ENCODE measurements at places on chromosomes 13 and 19.
A peak's percentile ranks its signal among the peaks of the same experiment; 100 is the strongest.

GRCh38 chr13:114259974-114260373 is 21.4 kb upstream of the UPF3A start:
- no peak for DNase-seq

DNA sequence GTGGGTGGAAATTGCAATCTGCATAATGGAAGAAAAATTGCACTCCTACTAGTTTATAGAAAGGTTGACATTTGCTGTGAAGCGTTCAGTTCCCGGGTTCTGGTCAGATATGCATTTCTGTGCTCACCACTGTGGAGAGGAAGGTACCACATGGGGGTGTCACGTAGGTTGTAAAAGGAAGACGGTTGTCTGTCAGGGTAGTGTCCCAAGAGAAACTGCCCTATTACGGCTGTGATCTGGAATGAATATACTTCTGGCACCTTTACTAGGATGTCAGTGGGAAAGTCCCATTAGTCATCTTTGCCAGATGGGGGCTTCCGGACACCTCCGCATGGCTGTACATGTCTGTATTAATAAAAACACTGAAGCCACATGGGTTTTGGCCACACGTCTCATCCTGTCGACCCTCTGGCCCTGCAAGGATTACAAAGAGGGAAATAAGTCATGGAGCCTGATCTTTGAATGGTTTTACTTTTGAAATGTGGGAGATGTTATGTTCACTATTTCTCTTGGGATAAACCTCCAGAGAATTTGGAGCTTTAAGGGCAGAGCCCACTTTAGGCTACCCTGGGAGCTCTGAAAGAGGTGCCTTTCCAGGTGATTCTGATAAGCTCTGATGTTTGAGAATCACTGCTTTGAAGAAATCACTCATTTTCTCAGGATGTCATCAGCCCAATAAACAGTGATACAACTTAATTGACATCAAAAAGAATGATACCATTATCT is 133.9 kb downstream of the AKAP11 start:
- no peak for DNase-seq

- no peak for DNase-seq
These were observed 304.9 kb upstream of the NBEA start for GRCh38 chr13:34637138-34637537.

- no peak for DNase-seq
These were observed 13.5 kb upstream of the VWA8 start for GRCh38 chr13:41974262-41974900.

DNA sequence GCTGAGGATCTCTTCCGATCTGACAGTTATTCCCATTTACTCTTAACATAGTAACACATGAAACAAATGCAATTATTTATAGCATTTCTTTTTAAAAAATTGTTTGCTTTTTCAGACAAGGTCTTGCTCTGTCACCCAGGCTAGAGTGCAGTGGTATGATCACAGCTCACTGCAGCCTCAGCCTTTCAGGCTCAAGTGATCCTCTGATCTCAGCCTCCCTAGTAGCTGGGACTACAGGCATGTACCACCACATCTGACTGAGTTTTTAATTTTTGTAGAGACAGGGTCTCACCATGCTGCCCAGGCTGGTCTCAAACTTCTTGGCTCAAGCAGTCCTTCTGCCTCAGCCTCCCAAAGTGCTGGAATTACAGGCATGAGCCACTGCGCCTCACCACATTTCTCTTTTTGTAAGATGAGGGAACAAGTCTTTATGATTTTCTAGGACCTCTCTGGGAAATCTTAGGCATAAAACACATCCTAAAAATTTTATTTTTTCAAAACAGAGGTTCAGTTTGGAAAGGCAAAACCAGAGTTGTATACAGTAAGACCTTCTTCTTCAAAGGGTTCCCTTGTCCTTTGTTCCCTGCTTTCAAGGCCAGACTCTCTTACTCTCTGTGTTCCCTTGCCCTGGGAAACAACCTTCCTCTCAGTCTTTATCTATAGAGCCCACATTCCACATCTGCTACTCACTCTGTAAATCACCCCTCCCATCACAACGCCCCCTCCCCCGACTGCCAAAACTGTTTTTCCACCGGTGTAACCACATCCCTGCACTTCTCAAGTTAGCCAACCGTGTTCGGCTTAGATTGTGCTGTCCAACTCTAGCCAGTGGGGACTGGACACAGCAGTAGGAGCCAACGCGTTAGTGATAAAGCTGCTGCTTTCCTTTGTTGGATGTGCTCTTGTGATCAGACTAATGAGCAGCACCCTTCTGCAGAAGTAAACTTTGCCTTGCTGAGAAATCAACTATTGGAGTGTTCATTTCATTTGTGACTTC is 56.2 kb downstream of the DHRS12 start:
- DNase-seq: no peak

DNA sequence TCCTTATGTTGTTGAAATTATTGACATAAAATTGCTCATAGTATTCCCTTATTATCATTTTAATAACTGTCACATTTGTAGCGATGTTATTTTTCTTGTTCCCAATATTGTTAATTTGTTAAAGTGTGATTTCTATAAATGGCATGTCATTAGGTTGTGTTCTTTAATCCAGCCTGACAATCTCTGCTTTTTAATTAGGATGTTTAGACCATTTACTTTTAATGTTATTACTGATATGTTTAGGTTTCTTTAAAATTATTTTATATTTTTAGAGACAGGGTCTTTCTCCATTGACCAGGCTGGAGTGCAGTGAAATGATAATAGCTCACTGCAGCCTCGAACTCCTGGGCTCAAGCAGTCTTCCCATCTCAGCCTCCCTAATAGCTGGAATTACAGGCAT is 408.5 kb downstream of the DLEU7 start:
- DNase-seq: no peak

DNA sequence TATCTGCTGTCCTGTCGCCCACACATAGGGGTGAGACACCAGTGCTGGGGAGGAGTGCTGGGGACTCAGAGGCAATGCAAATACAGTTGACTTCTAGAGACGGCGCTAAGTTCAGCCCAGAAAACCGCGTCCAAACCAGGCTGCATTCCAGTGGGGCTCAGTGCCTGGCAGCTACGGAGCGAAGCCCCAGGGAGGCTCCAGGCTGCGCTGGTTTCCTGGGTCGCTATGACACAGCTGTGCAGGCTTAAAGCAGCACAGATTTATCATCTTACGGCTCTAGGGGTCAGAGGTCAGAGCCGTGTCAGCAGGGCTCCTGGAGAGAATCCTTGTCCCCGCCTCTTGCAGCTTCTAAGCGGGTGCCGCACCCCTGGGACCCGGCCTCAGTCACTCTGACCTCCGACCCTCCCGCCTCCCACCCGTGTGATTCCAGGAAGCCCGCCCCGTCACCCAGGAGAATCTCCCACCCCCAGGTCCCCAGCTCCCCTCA is 61.6 kb downstream of the ANKRD10 start:
- DNase-seq: no peak

GRCh38 chr19:55613930-55614710 is 8.7 kb downstream of the ZNF865 start:
- no peak for DNase-seq

DNA sequence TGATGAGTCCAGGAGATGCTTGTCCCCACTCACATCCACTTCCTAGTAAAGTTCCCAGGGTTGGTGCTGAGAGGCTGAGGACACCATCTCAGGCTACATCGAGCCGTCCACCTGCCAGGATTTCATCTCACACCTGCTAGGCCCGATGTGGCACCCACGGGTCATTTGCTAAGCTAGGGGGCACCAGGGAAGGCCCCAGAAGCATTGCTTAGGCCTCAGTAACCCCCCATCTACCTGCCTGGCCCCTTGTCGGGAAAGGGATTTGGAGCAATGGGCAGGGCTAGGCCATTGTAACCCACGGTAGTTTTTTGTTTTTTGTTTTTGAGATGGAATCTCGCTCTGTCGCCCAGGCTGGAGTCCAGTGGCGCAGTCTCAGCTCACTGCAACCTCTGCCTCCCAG is 51.8 kb downstream of the F2RL3 start:
- DNase-seq: no peak

GRCh38 chr13:47859165-47859564 is 141.9 kb downstream of the SUCLA2 start:
- no peak for DNase-seq

- no peak for DNase-seq
These were observed 24.0 kb downstream of the ALG5 start for GRCh38 chr13:36975172-36975571.

DNA sequence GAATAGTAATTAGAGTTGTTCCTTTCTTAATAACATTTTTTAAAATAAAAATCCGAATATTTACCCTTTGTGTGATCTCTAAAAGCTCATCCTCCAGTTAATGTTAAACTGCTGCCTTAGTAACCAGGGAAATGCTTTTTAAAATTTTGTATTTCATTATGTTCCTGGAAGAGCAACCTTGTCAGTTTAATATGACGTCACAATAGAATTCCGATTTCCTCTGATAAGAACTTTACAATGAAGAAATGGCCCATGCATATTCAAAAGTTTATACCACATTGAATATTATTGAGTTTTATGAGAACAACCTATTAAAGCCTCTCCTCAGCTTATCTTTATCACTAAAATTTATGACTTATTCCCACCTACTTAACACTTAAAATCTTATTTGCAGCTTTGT is 1566.6 kb downstream of the EFNB2 start:
- no peak for DNase-seq

DNA sequence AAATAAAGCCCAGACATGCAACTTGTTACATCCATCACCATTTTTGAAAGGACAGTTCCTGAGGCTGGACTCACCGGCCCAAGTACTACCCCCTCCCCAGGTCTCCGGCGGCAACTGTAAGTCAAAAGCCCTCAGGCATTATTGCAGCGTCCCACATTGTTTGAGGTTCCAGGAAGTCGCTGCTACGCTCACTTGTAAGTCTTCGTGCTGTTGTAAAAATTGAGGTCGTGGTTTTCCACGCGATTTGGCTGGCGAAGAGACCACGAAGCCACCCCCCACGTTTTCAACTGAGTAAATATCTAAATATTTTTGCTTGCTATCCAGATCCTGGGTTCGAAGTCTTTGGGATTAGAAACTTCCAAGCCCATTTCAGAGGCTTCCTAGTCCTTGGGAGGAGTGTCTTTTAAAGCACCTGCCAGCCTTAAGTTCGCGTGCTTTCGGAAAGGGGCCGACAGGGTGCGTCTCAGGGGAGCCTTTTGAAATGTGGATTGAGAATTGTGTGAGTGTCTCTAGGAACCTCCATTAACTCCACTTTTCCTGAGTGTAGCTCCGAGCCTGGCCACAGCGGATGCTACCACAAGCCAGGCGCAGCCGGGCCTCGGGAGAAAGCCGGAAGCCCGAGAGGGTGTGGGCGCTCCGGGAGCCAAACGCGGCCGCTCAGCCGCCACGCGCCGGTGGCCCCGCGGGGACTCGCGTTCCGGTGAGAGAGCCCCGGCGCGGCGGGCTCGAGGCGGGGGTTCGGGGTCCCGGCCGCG is 434 bp upstream of the FNDC3A start:
- DNase-seq: peak; percentile 67

GRCh38 chr19:32465176-32465575 is 59.6 kb downstream of the DPY19L3 start:
- no peak for DNase-seq

DNA sequence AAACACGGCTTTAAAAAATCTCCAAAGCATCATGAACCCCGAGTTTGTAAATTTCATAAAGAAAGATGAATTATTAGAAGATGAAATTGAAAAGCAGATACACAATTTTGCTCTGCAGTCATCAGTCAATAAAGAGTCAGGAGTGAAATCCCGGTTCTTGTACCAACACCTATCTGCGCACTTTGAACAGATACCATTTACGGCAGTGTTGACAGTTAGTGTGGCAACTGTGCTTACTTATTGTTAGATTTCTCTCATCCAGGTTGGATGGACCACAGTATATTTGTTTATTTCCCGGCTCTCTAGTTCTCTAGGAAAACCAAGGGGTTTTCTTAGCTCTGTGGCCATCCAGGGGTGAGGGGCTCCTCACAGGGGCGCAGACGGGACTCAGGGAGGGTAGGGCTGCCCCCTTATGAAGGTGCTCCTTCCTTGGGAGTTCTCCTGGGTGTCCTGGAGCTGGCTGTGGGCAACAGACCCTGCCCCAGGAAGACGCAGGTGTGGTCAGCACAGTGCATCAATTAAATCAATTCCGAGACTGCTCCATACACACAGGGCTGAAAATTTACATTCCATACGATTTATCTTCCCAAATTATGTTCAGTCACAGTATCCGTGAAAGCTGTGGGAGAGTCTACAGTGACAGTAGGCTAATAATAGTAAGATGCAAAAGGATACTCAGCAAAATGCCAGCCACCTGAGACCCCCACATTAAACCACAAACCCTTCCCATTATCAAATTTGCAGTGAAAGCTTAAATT is 107.0 kb upstream of the C1QTNF9B start:
- no peak for DNase-seq

- DNase-seq: no peak
These were observed 68.3 kb downstream of the FNDC3A start for GRCh38 chr13:49044008-49044407.

DNA sequence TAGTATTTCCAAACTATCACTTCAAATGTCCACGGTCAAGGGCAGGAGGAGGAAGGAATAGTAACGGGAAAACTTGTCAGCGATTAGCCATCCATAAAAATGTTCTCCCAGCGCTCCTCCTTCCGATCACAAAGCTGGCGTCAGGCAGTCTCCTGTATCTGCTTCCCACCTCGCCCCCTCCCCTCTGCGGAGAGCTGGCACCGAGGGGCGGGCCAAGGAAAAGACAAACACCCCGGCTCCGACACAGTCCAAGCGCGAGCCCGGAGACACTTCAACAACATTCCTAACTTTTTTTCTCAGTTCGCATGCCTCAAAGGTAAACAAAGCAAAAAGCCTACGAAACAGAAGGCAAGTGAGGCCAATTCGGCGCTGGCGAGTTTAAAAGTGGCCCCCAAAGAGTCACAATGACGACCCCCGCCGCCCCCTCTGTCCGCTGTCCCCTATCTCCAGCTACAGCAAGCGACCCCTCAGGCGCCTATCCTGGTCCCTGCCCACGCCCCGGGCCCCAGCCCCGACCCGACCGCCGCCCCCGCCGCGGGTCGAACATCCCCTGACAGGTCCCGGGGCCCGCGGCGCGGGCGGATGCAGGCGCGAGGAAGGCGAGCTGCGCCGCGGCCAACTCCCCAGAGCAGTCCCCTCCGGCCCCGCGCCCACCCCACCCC is 736 bp downstream of the SMAD9 start:
- DNase-seq: peak; percentile 45

DNA sequence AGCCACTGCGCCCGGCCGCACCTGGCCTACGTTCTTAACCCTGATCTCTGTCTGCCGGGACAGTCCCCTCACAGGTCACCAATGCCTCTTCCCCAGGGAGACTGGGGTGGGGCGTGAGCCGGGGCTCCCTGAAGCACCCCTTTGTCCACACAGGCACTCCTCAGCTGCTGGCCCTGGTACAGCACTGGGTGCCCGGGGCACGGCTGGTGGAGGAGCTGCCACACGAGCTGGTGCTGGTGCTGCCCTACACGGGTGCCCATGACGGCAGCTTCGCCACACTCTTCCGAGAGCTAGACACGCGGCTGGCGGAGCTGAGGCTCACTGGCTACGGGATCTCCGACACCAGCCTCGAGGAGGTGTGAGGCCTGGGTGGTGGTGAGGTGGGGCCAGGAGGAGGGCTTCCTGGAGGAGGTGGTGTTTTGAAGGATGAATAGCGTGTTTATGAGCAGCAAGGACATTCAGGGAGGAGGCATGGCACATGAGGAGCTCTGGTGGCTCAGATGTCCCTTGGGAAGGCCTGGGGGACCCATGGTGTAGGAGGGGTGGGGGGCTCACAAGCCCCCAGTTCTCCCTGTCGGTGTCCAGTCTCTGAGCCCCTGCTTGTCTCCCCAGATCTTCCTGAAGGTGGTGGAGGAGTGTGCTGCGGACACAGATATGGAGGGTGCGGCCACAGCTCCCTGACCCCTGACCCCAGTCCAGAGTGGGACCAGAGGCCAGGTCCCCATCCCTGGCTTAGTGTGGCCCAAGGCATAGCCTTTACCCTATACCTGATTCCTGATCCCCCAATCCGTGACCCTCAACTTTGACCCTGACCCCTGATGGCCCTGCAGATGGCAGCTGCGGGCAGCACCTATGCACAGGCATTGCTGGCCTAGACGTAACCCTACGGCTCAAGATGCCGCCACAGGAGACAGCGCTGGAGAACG is 13.5 kb upstream of the ARHGAP45 start:
- no peak for DNase-seq
